Fibroblast of the aortic adventitia (primary cell): ENCODE measurements at places on chromosomes 3 and 15.

DNA sequence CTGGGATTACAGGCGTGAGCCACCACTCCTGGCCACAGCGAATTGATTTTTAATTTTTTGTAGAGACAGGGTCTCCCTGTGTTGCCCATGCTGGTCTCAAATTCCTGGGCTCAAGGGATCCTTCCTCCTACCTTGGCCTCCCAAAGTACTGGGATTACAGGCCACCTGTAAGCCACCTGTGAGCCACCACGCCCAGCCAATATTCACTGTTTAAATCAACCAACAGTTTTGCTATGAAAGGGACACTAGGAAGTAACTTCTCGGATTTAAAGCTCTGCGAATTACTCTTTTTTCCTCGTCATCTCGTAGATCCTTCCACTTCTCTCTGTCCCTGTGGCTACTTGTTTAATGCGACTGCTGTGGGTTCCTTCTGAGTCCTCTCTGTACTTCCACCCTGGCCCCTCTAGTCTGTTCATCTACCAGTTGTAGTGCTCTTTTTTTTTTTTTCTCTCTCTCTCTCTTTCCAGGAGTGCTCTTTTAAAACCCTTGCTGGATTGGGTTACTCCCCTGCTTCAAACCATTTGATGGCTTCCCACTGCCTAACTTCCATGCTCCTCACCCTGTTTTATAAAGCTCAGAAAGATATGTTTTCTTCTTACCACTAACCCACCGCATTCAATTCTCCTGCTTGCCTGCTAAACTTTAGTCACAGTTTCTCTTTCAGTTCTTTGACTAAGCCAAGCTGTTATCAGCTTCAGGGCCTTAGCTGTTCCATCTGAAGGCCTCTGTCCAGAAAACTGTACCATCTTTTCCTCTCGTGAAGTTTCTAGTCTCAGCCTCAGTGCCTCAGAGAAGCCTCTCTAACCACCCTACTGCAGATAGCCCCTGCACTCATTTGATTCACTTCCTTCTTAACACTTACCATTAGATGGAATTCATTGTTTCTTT is 12.4 kb downstream of the RTF1 start:
- peak; percentile 23 for DNase-seq

GRCh38 chr15:45644437-45644836 is 9.6 kb downstream of the SQOR start:
- no peak for DNase-seq

DNA sequence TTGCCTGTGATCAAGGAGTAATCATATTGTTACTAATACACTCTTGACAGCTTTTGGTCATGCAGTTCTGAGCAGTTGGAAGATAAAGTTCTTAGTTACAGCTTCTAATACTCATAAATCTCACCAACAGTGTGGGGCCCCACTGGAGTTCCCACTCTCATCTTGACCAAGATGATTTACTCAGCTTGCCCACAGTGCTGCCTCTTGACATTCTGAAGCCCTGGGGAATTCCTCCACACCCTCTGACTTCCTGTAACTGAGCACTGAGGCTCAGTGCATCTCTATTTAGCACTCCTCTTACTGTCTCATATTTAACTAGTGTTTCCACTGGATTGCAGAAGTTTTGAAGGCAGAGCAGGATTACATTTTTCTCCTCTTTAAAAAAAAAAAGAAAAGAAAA is 1.9 kb upstream of the ARL6IP5 start:
- peak; percentile 90 for DNase-seq

GRCh38 chr3:173354124-173354523 is 43.4 kb upstream of the NLGN1 start:
- DNase-seq, result no peak

DNA sequence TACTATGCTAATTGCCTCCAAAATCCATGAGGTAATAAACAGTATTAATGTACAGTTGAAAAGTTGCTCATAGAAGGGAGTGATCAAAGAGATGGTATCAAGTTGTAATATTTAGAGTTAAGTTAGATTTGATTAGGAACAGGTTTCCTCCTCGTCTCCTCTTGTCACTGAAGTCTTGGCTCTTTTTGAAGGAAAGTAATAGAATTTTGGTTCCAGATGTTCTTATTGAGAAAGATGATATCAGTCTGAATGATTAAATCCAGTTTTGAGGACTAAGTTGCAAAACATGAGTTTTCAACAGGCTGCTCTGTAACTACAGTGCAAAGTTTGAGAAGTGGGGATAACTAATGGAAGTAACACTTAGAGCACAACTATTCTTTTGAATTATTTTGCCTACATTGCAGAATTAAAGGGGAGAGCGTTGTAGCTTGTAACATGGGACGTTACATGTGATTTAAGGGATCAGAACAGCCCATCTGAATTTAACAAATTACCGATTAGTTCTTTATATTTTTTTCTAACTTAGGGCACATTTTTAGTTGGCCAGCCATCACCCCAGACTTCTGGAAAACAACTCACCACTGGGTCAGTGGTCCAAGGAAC is 48.3 kb downstream of the MAP6D1 start:
- no peak for DNase-seq

GRCh38 chr15:69225355-69226022 is 65.1 kb downstream of the GLCE start:
- DNase-seq, result peak; percentile 70

- no peak for DNase-seq
Measured at GRCh38 chr3:134134698-134135415, 105.1 kb upstream of the SLCO2A1 start.

- no peak for DNase-seq
Measured at GRCh38 chr3:153970047-153970446, 151.1 kb upstream of the ARHGEF26 start.
